ENCODE measurements at places on chromosomes 2 and 18. TPM values are rescaled to one million over a fixed set of nuclear protein-coding genes. Genes with fewer than 3 reads are reported as not detected.

GRCh38 chr18:35861367-35862118 lies 110.9 kb upstream of the RMP24 start:
- H3K36me3 ChIP-seq: no peaks in the 10 kb centered on the region
- no peak overlapping the region for H3K4me3 ChIP-seq
- no peaks in the 10 kb centered on the region for H3K4me1 ChIP-seq
- H3K27ac ChIP-seq: no peak overlapping the region
- no peak for DNase-seq
- H3K27me3 ChIP-seq: peaks cover 3% of the 10 kb centered on the region

GRCh38 chr2:65373365-65373918 lies 59.0 kb downstream of the SPRED2 start:
- H3K36me3 ChIP-seq: no peaks in the 10 kb centered on the region
- H3K4me3 ChIP-seq: no peak overlapping the region

- H3K36me3 ChIP-seq: no peaks in the 10 kb centered on the region
- H3K4me1 ChIP-seq: peaks cover 4% of the 10 kb centered on the region
- H3K4me3 ChIP-seq: no peak overlapping the region
- no peak overlapping the region for H3K27ac ChIP-seq
Observed at GRCh38 chr18:67417864-67418523, 98.5 kb downstream of the DSEL start.

DNA sequence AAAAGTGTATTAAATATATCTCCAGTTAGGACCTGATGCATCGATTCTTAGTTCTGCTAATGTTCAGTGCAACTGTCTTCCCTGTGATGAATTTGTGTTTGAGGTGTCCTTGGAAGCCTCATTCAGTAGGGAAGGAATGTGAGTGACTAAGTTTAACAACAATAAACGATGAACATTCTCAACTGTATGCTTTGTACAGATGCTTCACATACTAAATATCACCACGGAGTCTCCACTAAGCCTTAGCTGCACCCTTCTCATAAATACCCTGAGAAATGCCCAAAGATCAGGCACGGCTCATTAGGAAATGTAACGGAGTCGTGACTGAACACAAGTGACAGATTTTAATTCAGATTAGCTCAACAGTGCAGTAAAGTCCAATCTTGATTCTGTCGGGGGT lies 24.4 kb upstream of the AGFG1 start:
- no peak overlapping the region for H3K27ac ChIP-seq
- peaks cover 20% of the 10 kb centered on the region for H3K4me1 ChIP-seq
- no peak overlapping the region for H3K4me3 ChIP-seq
- H3K27me3 ChIP-seq: no peaks in the 10 kb centered on the region
- no peaks in the 10 kb centered on the region for H3K36me3 ChIP-seq

- no peak overlapping the region for H3K4me3 ChIP-seq
- peaks cover 2% of the 10 kb centered on the region for H3K27me3 ChIP-seq
- H3K4me1 ChIP-seq: no peaks in the 10 kb centered on the region
- H3K27ac ChIP-seq: no peak overlapping the region
Observed at GRCh38 chr2:229610872-229611271, 103.5 kb downstream of the DNER start.

GRCh38 chr2:237697586-237698357 lies 70.4 kb downstream of the LRRFIP1 start:
- H3K4me1 ChIP-seq: peaks cover 96% of the 10 kb centered on the region
- H3K27me3 ChIP-seq: no peaks in the 10 kb centered on the region
- no peak for DNase-seq
- H3K36me3 ChIP-seq: peaks cover 10% of the 10 kb centered on the region

DNA sequence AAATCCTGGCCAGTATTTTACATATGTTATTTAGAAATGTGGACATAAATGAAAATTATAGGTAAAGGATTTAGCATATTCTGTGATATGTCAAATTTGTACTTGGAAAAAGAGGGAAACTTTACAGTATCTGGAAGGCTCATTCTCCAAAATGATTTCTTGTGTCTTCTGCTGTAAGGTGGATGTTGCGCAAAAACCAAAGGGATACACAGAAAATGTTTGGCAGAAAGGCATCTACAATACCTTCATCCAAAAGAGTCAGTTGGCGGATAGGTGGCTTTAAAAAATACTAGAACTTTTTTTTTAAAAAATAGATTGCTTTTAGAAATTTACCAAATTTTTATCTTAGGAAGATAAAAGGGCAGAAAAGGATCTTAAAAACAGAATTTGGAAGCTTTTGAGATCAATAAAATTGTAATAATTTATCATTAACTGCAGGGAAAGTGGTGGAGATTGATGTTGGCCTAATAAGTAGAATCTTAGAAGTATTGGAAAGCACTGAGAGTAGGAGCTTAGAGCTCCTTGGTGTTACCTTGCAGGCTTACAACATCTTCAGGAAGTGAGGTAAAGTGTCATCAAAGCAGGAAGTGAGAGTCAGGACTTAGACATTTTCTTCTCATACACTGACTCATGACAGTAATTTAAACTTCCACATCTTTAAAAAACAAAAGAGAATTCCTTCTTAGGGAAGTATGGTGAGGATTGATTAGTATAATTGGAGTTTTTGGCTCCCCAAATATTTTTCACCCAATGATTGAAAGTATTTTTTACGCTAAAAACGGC lies 2.1 kb downstream of the NABP1 start:
- H3K4me3 ChIP-seq: peak overlapping the region; percentile 97
- H3K4me1 ChIP-seq: peaks cover 64% of the 10 kb centered on the region
- peaks cover 53% of the 10 kb centered on the region for H3K36me3 ChIP-seq
- DNase-seq: no peak
- H3K27ac ChIP-seq: peak overlapping the region; percentile 99

DNA sequence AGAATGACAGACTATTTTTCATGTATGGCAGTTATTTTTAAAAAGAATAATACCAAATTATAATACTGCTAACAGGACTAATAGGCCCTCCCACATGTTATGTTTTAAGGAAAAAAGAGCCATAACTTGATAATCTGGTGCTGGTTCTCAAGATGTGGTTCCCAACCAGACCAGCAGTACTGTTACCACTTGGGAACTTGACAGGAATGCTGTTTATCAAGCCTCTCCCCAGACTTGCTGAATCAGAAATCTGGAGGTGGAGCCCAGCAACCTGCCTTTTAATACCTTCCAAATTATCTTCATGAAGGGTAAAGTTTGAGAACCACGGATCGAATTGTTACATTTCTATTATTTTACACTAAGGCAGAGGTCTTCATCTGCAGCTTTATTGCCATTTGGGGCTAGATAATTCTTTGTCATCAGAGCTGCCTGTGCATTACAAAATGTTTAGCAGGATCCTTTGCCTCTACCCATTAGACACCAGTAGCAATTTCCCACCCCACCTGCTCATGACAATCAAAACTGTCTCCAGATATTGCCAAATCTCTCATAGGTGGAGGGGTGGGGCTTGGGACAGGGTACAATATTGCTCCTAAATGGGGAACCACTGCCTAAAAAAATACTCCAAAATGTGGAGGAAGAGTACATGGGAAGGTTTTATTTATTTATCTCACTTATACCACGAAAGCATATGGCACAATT lies 629.6 kb downstream of the ARHGAP15 start:
- H3K36me3 ChIP-seq: peaks cover 20% of the 10 kb centered on the region
- H3K4me3 ChIP-seq: no peak overlapping the region
- no peak overlapping the region for H3K27ac ChIP-seq
- H3K27me3 ChIP-seq: no peaks in the 10 kb centered on the region

- no peak overlapping the region for H3K27ac ChIP-seq
- no peaks in the 10 kb centered on the region for H3K4me1 ChIP-seq
- H3K27me3 ChIP-seq: peaks cover 11% of the 10 kb centered on the region
Observed at GRCh38 chr2:207399301-207399700, 130.5 kb upstream of the CREB1 start.

DNA sequence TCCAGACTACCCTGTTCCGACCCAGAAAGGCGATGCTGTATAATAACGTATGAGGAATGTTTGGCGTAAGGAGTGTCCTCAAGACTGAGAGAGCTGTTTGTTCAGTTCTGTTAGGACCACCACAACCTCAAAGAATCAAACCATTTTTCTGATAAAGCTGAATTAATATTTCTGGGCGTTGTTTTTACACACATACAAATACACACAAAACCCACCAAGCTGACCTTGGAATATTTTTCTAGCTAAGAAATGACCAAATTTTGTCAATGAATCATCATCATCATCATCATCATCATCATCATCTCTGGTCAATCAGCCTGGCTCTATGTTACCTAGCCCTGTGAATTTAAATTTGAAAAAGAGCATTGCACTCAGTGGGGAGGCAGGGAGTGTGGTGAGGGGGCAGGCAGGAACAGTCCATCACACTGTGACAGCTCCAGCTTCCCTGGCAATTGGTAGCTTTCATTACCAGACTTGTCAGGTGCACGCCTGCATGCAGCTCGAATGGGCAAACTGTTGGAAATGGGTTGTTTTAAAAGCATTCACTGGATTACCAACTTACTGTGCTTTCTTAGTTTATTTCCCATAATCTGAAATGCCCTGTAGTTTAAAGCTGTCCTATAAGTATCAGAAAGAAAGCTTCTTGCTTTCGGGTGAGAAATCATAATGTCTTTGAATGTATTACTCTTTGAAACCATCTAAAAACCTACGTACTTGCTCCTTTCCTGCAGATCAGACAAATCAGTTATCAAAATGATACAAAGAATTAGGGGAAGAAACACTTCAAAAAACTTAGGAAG lies 6.9 kb upstream of the POU3F3 start:
- peak overlapping the region; percentile 32 for H3K27ac ChIP-seq
- no peak for DNase-seq
- H3K4me3 ChIP-seq: no peak overlapping the region
- H3K36me3 ChIP-seq: no peaks in the 10 kb centered on the region
- peaks cover 16% of the 10 kb centered on the region for H3K4me1 ChIP-seq

DNA sequence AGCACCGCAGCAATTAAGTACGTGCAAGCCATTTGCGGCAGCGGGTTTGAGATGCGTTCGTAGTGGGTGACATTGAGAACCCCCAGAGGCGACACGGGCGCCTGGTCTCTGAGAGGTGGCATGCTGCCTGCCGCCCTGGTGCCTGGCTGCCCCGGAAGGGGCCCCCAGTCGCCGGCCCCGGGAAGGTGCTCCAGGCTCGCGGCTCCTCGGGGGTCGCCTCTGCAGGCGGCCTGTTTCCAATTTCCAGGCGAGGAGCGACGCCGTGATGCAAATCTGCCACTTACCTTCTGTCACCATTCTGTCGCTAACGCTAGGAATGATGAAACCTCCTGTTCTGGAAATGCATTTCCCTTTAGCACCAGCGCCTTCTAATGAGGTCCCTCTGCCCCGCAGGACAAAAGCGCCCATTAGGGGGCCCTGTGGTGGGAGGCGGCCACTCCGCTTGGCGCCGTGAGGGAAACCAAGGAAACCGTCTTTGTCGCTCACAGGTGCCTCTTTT lies 13.0 kb downstream of the KIF5C start:
- H3K36me3 ChIP-seq: peaks cover under 1% of the 10 kb centered on the region
- peak; percentile 19 for DNase-seq
- peaks cover 40% of the 10 kb centered on the region for H3K27me3 ChIP-seq
- H3K4me1 ChIP-seq: peaks cover 15% of the 10 kb centered on the region

DNA sequence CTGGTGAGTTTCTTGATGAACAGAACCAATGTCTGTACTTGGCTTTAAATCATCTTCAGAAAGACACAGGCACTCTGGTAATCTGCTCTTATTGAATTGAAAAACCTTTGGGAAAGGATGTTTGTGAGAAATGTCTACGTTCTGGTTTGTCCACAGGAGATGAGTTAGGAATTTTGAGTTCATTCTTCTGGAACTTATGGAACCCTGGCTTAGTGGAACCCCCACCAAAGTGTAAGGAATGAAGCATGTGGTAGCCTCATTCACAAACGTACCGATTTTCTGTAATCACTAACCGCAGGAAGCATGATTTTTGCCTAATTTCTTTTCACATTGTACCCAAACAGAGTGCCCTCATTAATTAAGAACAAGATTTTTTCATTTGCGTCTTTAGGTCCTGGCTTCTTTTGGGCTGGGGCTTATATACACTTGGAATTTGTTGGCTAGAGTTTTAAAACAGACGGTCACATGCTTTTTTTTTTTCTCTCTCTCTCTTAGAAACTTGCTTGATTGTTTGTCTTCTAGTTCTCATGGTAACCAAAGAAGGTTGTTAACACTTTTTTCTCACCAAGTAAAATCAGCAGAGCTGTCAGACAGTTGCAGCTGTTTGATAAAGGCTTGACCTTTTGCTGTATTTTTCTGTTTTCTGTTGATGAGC lies 314.1 kb upstream of the THUMPD2 start:
- H3K4me1 ChIP-seq: no peaks in the 10 kb centered on the region
- peaks cover 2% of the 10 kb centered on the region for H3K27me3 ChIP-seq

LRRTM1 gene
- not detected for total RNA-seq

FAHD2A gene
- 23.4 TPM for total RNA-seq

Data from activated B cell treated with CpG ODN at 0.5 μM for 24 hours (primary cell).